Activated CD4-positive, alpha-beta T cell treated with anti-CD3 and anti-CD28 coated beads, Interleukin-2, Interleukin-6, amounts not matched to agents 100 ng/mL and 50 ng/mL, durations not matched to agents 16 hours and 8 hours (primary cell): ENCODE measurements at places on chromosomes 12 and 14.

DNA sequence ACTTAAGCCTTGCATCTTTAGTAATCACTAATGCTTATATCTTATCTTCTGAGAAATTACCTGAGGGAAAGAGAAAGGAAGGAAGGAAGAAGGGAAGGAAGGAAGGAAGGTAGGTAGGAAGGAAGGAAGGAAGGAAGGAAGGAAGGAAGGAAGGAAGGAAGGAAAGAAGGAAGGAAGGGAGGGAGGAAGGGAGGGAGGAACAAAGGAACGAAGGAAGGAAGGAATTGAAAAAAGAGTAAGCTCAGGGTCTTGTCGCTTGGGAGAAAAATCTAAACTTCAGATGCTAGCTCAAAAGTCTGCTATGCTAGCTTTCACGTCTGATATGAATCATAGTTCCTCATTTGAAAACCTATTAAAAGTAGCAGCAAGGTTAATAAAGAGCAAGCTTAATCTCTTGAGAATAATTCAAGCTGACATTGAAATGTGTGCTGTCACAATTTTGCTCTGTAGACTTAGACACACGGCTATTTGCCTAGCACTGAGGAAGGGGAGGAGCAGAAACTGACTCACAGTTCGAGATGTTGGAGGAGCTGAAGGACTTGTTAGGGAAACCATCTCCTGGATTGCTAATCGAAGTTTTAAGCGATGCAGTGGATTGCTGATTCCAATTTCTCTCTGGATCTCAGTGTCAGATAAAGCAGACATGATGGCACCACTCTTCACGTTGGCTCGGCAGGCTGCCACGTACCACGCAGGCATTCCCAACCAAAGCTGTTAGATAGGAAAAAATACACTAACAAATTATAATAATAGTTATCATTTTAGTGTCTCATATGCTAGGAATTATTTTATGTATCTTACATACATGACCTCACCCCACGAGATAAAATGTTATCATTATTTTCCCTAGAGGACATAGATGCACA lies 216.7 kb downstream of the ACSS3 start:
- DNase-seq, result no peak

GRCh38 chr14:91108941-91109611 lies 4.8 kb upstream of the DGLUCY start:
- DNase-seq, result peak; percentile 76

DNA sequence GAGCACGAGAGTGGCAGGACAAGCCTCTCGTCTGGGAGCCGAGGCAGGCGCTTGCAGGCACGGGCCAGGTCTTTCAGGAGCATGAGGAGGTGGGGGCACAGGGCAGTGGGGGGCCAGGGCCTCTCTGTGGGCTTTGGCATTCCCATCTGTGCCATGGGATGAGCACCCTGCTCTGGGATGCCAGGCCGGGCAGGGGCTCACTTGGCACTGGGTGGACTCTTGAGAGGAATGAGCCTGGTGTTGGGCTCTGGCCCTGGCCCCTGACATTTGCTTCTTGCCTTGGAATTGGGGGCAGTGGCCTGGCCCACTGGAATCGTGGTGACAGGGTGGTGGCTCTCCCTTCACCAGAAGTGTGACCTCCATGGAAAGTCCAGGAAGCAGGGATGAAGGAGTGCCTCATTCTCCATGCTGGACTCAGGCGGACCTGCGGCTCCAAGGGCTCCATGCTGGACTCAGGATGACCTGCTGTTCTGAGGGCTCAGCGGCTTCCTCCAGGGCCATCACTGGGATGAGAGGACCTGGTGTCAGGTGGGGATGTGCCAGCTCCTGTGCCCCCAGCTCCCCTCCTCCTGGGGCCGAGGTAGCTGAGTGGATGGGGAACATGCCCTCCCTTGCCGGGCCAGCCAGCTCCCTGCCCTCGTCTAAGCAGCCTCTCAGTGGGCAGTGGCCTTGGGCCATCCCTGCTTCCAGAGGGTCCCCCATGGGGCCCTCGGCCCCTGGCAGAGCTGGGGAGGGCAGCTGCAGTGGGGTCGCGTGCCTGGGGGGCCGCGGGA lies 220.3 kb downstream of the KIF26A start:
- DNase-seq, result no peak

DNA sequence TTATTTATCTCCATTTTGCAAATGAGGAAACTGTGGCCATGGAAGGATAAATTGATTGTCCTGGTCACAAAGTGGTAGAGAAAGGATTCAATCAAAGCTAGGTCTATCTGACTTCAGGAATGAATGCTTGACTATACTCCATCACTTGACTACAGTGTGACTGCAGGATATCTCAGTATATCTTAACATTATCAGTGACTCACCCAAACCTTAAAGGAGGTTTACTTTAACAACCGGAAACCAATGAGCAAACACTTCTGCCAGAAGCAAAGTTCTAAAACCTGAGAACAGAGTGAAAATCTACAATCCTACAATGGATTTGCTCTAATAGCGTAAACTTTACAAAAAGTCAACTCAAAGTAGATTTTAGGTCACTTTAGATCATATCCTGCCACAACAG lies 277.0 kb downstream of the CEP128 start:
- DNase-seq, result no peak

DNA sequence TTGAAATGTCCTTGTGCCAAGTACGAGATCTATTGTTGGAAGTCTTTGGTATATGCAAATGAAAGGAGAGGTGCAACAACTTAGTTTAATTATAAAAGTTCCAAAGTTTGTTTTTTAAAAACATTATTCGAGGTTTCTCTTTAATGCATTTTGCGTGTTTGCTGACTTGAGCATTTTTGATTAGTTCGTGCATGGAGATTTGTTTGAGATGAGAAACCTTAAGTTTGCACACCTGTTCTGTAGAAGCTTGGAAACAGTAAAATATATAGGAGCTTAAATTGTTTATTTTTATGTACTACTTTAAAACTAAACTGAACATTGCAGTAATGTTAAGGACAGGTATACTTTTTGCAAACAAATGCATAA lies 2.3 kb downstream of the HSPA2 start:
- no peak for DNase-seq

- peak; percentile 37 for DNase-seq
Observed at GRCh38 chr12:100138048-100138802, 4.4 kb downstream of the BLTP3B start.

DNA sequence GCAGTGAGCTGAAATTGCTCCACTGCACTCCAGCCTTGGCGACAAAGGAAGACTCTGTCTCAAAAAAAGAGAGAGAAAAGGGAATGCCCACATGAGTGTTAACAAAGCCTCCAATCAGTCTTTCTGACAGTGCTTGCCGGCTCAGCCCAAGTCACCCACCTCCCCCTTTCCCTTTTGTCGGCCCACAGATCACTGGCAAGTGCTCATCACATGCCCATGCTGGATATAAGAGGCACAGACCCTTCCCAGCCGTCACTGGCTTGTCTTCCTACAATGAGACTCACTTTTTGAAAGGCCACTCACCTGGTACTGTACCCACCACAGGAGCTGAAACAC lies 70.8 kb downstream of the CCDC88C start:
- DNase-seq, result no peak

DNA sequence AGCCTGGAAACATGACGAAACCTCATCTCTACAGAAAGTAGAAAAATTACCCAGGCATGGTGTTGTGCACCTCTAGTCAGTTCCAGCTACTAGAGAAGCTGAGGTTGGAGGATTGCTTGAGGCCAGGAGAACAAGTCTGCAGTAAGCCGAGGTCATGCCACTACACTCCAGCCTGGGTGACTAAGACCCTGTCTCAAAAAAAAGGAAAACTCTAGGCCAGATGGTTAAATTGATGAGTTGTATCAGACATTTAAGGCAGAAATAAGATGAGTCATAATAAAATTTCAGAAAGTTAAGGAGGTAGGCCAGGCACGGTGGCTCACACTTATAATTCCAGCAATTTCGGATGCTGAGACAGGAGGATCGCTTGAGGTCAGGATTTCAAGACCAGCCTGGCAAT lies 10.7 kb downstream of the EIF2S1 start:
- DNase-seq, result no peak

GRCh38 chr12:91367234-91367849 lies 184.7 kb upstream of the DCN start:
- peak; percentile 6 for DNase-seq

GRCh38 chr12:110223777-110224378 lies 57.2 kb upstream of the ATP2A2 start:
- no peak for DNase-seq

DNA sequence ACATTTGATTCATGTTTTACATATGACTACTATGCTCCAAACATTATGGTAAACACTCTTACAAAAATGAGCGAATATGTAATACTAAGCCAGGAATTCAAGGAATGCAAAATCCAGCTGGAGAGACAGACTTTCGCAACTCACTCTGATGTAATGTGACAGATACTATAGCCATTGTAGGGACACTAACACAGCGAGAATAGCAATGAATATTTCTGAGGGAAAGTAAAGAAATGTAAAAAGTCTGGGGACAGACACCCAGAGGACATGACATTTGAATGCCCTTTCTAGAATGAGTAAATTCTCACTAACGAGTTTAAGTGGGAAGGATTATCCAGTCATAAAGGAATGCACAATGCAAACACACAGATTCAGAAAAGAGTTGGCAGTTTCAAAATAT lies 121.9 kb downstream of the PIK3C2G start:
- DNase-seq, result no peak

DNA sequence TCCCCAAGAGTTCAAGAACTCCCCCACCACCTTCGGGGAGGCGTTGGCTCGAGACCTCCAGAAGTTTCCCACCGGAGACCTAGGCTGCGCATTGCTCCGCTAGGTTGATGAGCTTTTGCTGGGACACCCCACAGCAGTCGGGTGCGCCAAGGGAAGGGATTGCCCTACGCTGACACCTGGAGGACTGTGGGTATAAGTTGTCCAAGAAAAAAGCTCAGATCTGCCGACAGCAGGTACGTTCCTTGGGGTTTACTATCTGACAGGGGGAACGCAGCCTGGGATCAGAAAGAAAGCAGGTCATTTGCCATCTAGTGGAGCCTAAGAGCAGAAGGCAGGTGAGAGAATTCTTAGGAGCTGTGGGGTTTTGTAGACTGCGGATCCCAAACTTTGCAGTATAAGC lies 98.8 kb downstream of the FRMD6 start:
- DNase-seq, result no peak

GRCh38 chr12:89185181-89185580 lies 167.1 kb downstream of the DUSP6 start:
- no peak for DNase-seq
